Fibroblast of skin of left biceps (primary cell): ENCODE measurements at places on chromosomes 12 and 14.

GRCh38 chr14:101997429-101998336, 33.3 kb downstream of the DYNC1H1 start:
- no peak for DNase-seq

DNA sequence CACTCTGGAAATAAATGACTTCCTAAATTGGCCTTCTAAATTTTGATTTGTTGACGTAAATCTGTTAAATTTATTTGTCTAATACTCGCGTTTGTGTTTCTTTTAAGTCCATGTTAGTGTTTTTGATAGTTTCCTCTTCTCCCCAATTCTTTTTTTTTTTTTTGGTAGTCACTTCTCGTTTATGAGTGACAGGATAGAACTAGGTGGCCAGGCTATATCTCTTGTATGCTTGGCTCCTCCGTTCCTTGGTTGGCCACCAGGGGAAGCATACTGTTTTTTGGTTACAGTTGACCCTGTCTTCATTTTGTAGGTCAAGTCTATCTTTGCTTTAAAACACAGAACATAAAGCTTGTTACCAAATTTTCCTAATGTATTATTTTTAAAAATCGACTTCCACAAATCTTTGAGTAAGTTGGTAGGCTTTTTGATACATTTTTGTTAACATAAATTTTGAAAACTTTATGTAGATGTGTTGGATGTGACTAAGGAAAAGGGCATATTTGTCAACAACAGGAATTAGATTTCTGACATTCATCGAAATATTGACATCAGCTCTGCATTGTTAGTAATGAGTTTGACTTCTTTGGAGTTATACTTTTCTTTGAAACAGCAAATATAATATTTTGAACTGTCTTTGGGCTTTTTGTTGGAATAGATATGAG, 2.2 kb downstream of the RCOR1 start:
- DNase-seq, result no peak

DNA sequence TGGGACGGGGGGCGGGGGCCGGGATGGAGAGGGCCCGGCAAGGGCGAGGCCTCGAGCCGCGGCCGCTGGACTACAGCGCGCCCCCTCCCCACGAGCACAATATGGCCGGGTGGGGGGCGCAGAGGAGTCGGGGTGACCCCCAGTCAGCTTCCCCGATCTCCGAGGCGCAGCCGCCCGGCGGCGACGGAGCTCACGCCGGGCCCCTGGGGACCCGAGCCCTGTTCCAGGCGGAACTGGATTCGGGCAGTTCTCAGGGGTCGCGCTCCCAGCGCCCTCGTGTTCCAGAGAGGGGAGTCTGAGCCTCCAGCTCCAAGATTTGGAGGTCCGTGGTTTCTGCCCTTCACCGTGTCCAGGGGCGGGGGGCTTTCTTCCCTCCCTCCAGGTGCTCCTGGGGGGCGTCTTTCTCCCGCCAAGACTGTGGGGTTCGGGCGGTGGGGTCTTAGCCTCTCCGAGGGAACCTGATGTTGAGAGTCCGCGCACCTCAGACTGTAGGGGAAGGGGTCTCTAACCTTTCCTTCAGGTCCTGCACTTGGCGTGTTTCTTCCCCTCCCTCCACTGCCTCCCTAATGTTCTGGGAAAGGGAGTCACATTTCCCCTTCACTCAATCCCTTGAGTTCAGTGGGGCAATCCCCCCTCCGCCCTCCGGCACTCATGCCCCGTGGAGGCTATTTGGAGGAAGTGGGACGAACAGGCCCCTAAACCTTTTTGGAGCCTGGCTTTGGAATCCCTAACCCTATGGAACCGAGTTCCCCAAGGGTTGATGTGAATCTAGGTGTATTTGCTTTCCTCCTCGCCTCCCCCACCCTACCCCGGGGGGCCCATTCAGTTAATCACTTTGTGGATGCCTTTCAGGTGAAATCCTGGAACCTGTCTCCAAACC, 584 bp downstream of the ACVR1B start:
- no peak for DNase-seq

DNA sequence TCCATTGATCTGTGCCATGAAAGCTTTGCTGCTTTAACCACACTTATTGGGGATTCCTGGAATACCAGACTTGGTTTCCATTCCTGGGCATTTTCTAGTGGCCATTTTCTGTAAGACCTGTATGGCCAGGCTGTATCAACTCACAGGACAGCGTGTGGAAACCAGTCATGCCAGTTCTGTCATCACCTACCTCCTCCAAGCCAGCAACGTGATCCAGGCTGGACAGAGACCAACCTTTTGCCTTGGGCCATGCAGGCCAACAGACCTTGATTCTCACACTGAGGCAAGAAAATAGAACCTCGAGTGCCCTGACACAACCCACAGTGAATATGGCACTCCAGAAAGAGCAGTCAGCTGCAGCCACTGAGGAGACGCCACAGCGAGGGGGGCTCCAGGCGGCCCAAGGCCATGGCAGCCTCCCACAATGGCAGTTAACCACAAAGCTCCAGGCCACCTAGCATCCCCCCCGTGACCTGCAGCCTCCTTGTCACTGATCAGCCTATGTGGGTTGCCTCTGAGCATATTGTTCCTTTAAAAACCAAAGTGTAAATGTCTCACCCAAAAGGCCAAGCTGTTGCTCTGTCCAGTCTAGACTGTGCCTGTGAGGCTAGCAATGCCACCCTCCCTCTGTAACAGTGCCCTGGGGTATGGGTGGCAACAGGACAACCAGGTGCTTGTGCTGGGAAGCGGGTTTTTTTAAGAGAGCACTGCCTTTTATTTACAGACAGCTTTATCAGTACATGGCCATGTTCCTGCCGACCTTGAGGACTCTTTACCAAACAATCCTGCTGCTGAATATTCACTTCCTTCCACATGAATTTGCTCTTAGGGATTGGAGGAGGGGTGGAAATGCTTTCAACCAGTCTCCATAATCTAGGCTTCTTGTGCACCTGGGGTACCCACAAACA, 168.7 kb upstream of the HIF1A start:
- no peak for DNase-seq

DNA sequence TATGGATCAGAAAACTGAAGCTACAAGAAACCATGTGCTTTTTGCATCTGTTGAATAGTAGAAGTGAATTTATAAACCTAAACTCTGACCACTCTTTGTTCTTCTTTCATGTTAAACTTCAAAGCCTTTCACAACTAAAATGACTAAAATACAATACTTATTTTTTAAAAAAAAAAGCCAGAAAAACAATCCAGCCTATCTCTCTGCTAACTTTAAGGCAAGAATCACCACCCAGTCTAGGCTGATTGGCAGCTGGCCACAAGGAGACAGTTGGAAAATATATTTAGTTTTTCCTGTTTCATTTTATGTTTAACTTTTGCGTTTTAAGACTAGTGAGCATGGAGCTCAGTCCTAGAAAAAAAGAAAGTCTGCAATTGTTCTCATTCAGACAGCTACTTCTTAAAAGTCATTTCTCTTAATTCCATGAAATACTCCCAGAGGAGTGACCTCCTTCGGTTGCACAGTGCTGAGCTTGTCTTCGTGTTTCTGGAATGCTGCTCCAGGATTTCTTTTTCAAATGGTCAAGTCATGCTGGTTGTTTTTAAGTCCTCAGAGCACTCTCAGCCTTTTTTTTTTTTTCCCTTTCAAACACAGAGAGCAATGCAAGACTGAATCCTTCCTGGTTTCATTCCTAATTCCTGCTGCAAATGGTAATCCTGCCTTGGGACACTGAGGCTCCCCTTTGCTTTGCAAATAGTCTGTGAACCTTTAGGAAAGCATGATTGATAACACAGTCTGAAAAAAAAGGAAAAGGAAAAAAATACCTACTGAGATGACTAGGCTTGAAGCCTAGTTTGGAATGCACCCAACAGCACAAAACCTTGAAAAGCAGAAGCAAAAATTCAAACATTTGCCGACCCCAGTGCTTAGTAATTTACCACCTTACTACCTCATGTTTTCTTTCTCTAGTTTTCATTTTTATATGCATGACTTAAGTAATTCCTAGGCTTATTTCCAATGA, 233.3 kb upstream of the DAAM1 start:
- DNase-seq, result no peak

DNA sequence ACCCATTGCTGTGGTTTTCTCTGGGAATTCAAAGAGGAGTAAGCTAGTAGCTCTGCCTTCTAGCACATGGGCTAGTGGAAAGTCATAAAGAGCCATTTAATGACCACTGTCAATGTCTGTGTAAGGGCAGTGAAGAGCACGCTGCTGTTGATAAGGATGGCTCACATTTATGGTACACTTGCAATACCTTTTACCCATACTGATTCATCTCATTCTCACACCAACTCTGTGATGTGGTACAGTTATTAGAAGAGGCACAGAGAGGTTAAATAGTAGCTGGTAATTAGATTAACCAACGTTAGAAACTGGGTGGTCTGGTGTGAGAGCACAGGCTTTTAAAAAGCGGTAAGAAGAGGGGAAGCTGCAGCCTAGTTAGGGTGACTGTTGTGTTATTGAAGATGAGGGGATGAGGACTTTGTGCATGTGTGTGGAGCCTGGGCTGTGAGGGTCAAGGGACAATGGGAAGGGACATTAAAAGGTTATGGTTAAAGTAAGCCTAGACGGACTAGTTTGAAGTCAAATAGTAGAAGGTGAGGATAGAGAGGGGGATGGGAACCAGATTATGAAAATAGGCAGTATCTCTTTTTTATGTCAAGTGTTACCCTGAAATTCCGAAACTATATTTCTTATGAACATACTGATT, 25.2 kb downstream of the RASSF3 start:
- DNase-seq, result no peak

DNA sequence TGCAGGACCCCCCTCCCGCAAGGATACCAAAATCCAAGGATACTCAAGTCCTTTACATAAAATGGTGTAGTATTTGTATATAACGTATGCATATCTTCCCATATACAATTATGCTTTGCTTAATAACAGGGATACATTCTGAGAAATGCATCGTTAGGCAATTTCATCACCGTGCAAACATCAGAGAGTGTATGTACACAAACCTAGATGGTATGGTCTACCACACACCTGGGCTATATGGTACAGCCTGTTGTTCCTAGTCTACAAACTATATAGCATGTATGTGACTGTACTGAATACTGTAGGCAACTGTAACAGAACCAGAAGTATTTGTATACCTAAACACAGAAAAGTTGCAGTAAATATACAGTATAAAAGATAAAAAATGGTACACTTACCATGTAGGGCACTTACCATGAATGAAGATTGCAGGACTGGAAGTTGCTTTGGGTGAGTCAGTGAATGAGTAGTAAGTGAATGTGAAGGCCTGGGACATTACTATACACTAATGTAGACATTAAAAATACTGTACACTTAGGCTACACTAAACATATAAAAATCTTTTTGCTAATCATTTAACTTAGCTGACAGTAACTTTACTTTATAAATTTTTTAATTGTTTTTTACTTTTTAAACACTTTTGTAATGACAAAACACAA, 141.1 kb downstream of the SLC41A2 start:
- no peak for DNase-seq

GRCh38 chr12:49636979-49637755, 13.8 kb downstream of the PRPF40B start:
- DNase-seq, result no peak

GRCh38 chr14:53969326-53969725, 12.7 kb upstream of the BMP4 start:
- DNase-seq, result no peak

GRCh38 chr12:26269562-26270284, 74.3 kb downstream of the SSPN start:
- no peak for DNase-seq

- no peak for DNase-seq
Observed at GRCh38 chr14:40784860-40785259, 821.8 kb upstream of the LRFN5 start.

GRCh38 chr14:66114071-66114470, 372.1 kb upstream of the CCDC196 start:
- DNase-seq, result no peak

GRCh38 chr14:97248973-97249372, 451.8 kb downstream of the VRK1 start:
- no peak for DNase-seq

DNA sequence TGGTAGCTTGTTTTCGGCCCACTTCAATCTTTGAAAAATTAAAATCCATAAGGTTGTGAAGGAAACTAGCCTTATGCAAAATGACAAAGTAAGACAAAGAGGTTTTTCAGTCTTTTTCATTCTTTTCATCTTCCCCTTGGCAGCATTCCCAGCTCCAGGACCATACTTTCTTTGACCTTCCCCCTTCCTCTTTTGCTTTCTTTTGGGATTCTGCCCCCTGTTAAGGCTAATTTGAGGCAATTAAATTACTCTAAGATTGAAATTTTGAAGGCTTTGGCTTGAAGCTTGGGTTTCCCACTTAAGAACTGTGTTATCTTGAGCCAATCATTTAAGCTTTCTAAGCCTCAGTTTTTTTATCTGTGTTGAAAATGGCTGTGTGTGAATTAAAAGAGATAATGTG, 124.9 kb downstream of the DACT1 start:
- no peak for DNase-seq

DNA sequence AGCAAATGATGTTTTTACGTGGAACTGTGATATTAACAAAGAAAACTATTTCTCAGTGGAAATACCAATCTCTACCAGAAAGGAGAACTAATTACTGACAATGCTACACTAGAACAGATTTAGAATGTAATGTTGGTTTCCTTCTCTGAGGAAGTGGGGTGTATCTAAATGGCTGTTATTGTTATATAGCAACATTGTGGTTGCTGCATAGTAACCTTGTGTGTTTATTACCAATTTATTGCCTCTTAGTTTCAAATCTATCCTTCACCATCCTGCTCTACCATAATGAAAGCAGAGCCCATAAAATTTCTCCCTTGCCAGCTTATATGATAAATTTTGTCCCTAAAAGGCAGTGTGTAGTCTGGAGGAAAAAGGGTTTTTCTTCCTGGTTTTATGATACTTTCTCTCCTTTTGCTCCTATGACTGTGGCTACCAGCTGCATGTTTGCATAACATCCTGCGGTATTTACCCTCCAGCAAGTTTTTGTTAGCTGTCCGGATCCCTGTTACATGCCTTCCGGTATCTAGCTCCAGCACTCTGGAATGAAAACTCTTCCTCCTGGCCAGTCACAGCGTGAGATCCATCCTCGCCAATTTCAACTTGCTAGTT, 5.7 kb upstream of the KLRK1 start:
- DNase-seq, result peak; percentile 7

DNA sequence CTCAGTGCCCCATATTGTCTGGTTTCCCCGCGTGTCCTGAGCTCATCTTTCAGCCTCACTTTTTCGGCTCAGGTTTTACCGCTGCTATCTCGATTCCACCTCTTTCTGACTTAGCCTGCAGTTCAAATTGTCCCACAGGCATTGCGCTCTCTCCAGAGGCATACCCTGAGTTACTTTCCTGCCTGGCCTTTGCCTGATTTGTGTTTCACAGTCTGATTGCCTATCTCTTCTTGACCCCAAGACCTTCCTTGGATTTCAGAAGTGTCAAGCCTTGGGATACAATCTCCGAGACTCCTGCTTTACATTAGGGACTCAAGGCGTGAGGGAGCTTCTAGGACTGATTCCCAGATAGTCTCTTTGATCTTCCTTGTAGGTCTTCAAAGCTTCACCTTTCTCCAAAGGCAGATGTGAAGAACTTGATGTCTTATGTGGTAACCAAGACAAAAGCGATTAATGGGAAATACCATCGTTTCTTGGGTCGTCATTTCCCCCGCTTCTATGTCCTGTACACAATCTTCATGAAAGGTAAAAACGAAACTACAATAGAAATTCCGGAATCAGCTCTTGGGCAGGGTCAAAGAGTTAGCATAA, 629 bp downstream of the LETMD1 start:
- no peak for DNase-seq

GRCh38 chr12:113285679-113286610, 49.0 kb downstream of the SLC8B1 start:
- no peak for DNase-seq

- no peak for DNase-seq
Observed at GRCh38 chr12:43776498-43776897, 17.7 kb downstream of the IRAK4 start.
